ENCODE measurements at places on chromosomes 2 and 18.

DNA sequence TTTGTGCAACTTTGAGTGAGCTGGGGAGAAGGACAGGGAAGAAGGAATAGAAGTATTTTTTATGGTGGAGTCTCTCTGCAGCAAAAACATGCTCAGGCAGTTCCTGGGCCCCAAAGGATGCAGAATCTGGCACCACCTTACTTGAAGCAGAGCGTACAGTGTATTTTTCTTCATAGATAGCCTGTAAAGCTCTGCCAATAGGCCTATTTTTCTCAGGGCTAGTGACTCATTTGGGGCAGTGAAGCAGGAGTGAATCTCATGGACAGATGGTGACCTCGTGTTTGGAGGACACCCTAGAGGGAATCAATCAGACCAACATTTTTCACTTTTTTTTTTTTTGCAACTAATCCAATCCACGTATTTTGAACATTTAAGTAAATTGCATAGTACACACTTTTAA, 268.1 kb upstream of the CXCR4 start:
- DNase-seq: peak; percentile 38

GRCh38 chr2:25286025-25286400, 55.7 kb downstream of the DNMT3A start:
- no peak for DNase-seq

DNA sequence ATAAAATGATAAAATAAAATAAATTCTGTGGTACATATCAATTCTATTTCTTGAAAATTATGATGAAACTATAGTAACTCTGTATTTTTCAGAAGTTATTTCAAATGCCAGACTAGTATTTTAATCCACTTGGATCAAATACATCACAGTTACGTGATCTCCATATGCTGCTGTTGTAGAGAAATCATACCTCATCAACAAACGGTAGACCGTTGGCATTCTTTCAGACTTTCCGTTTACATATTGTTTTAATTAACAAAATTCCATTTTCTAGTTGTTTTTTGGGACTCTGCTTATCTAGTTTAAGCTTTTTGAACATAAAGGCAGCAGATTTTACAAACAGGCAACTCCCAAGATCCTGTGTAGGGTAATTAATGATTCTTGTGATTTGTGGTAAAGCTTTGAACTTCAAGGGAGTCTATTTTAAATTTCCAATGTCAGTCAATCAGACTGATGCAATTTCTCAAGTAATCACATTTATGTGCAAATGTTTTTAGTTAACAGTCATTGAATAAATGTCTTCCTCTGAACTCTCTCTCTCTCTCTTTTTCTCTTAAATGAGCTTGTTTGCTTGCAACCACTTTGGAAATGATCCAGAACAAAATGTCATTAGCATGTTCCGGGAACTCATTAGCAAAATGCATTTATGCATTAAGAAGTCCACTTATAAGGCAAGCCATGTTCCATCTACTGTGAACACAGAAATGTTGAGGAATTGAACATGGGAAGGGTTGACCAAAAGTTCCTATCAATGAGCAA, 31.8 kb downstream of the NYAP2 start:
- DNase-seq: peak; percentile 2

- DNase-seq: no peak
Measured at GRCh38 chr2:69619725-69620124, 23.8 kb downstream of the AAK1 start.

DNA sequence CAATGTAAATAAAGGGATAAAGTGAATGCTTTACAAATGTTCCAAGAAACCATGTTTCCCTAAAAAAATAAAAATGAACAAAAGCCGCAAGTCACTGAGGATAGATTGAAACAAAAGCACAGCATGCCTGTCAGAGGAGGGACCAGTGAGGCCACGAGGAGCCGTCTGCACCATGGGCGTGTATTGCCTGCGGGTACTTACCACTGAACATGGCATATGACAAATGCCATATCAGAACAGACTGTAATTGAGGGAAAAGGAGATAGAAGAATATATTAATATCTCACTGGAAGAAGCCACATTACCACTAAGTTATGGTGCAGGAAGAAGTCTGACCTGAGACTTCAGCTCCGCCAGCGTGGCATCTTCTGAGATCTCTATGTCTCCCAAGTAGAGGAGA, 75.8 kb downstream of the USP40 start:
- no peak for DNase-seq

GRCh38 chr18:77129150-77129551, 3.4 kb downstream of the MBP start:
- DNase-seq: no peak

- DNase-seq: no peak
Measured at GRCh38 chr18:22422909-22423548, 5.3 kb upstream of the CTAGE1 start.

DNA sequence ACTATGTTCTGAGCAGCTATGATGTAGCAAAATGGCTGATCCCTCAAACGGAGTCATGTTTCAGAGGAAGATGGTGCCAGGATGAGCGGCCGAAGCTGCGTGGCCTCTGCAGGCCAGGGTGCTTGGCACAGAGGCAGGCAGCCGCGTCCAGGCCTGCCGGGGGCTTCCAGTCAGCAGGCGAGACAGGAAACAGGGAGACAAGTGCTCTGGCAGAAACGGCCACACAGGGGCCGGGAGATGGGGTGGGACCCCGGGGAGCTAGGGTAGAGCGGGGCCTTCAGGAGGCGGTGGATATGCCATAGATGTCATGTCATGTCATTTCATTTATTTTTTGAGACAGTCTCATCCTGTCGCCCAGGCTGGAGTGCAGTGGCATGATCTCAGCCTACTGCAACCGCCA, 50.7 kb downstream of the EIPR1 start:
- no peak for DNase-seq

DNA sequence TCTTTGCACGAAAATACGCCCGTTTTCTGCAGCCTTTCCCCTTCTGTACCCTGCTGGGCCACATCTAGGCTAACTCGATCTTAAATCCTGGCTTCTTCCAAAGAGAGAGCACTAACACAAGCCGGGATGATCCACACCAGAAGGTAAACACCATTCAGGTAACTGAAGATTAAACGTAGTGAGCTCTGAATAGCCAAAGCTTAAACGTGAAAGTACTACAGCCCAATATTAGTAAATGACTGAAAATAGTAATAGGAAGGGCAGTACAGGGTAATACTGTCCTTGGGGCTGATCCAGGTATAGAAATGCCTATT, 422 bp upstream of the MRPL53 start:
- DNase-seq: no peak

- no peak for DNase-seq
Measured at GRCh38 chr18:63987743-63988142, 17.9 kb downstream of the SERPINB8 start.

GRCh38 chr2:97697252-97698235, 15.8 kb upstream of the ZAP70 start:
- peak; percentile 53 for DNase-seq

DNA sequence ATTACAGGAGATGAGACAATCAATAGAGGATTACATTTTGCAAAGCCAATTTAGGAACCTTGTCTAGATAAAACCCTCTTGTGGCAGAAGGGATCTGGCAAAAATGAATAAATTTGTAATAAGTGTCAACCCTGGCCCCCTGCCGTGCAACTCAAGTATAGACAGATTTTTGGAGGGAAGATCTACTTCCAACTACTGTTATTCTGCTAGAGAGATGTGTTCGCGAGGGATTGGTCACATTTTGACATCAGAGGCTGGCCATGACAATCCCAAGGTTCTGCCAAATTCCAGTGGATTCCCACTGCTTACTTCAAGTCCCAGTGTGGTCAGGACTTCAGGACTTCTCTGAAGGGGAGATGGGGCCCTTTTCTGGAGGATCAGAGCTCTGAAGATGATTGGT, 192.6 kb downstream of the SH3RF3 start:
- DNase-seq: no peak

- DNase-seq: no peak
Measured at GRCh38 chr2:100893392-100894104, 73.6 kb downstream of the NPAS2 start.

DNA sequence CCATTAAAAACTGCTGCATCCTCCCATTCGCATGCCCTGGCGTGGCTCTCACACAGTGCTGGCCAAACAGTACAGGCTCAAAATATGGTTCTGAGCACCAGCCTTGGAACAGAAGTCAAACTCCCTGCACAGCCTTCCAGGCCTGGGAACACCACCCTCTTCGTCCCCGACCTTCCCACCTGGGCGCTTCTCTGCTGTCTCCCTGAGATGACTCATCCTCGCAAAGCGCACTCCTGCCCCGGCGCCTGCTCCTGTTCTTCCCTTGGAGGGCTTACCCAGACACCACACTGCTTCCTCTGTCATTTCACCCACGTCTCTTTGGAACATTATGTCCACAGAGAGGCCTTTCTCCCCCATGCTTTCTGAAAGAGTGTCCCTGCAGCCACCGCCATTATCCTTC, 172.7 kb downstream of the L3MBTL4 start:
- no peak for DNase-seq

GRCh38 chr2:240449764-240450531, 14.5 kb downstream of the GPC1 start:
- DNase-seq: no peak

- DNase-seq: no peak
Measured at GRCh38 chr2:174631009-174631981, 33.7 kb upstream of the WIPF1 start.

- DNase-seq: no peak
Measured at GRCh38 chr2:189830510-189830909, 46.3 kb downstream of the PMS1 start.

GRCh38 chr2:174158003-174158402, 90.3 kb downstream of the OLA1 start:
- DNase-seq: no peak

DNA sequence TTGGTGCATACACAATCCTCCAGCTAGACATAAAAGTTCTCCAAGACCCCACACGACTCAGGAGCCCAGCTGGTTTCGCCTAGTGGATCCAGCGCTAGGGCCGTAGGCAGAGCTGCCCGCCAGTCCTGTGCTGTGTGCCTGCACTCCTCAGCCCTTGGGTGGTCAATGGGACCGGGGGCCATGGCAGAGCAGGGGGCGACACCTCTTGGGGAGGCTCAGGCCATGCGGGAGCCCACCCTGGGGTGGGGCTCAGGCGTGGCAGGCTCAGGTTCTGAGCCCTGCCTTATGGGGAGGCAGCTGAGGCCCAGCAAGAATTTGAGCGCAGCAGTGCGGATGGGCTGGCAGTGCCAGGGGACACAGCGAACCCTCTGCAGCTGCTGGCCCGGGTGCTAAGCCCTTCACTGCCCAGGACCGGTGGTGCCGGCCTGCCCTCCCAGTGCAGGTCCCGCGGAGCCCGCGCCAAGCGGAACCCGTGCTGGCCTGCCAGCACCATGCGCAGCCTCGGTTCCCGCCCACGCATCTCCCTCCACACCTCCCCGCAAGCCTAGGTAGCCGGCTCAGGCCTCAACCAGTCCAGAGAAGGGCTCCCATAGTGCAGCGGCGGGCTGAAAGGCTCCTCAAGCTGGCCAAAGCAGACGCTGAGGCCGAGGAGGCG, 1566.6 kb upstream of the SLC39A10 start:
- DNase-seq: no peak

GRCh38 chr2:148259674-148260073, 238.8 kb downstream of the MBD5 start:
- DNase-seq: no peak

DNA sequence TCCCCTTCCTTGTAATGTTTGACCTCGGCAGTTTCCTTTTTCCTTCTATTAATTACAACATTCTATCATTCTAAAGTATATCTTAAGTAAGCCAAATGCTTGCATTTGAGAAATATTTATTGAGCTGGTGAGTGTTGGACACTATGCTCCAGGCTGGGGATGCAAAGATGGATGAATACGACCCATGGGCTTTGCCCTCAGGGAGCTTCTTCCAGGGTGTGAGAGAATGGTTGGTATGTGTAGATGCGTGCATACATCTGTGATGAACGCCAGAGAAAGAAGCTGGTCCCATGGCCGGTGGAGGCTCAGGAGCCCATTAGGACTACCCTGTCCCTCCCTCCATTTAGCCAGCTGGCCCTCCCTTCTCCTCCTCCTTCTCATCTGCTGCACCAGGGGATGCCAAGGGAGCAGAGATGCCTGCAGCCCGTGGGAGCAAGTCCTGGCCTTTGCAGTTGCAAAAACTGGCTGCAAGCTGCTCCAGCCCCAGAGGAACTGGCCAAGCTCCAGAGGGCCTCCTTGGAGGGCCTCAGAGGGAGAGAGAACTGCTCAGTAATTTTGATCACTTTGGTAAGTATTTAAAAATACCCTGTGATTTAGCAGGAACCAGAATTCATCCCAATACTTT, 65.7 kb upstream of the FOSL2 start:
- no peak for DNase-seq

GRCh38 chr2:48017136-48017535, 110.8 kb upstream of the FBXO11 start:
- DNase-seq: no peak

DNA sequence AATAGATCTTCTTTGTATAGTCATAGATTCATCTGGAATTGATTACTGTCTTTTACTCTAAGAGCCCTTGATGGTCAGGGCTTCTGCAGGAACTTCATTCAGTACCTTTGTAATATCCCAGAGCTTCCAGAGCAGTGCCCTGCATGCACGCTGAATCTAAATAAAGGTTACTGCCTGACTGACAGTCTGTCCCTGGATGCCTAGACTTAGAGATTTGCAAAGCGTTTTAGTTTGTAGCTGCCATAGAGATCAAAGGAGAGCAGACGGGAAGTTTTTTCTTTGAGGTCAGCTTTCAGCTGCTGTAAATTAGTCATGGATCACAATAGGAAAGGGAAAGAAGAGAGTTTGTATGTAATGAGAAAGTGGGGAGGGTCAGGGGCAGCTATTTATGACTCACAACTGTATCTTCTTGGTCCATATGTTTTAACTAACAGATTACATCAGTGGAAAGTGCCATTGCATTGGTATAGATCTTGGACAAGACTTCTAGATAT, 45.2 kb upstream of the NYAP2 start:
- peak; percentile 73 for DNase-seq

Measured in HFF-Myc (cell line).